ENCODE measurements at places on chromosomes 4 and X.

- DNase-seq, result no peak
These were observed 48.5 kb downstream of the MAMLD1 start for GRCh38 chrX:150411656-150412055.

GRCh38 chr4:7094916-7095315 is 27.1 kb upstream of the GRPEL1 start:
- DNase-seq, result no peak

DNA sequence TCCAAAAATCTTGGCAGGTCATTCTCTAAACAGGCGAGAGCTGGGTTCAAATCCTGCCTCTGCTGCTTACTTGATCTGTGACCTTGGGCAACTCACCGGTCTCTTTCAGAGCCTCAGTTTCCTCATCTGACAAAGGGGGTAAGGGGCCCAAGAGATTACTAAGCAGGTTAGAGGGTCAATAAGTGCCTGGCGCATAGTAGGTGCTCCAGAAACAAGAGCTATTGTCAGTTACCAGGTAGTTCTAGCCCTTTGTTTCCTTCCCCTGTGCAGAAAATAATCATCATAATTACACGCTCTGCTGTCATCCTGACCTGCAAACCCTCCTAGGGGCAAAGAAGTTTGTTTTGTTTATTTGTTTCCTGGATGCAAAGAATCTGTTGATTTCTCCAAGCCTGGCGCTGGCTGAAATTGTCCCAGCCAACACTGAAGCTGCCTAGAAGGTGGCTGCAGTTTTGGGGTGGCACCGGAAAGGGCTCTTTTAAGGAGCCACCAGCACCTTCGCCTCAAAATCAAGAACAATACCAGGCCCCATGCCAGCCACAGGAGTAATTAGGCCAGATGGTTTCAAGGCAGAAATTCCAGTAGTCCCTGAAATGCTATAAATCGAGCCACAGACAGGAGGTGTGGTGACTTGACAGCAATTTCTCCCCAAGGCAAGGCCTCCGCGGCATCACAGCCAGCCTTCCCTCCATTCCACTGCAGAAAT is 10.2 kb upstream of the KIAA0232 start:
- no peak for DNase-seq

GRCh38 chr4:176726803-176727202 is 65.9 kb downstream of the VEGFC start:
- DNase-seq, result no peak

GRCh38 chr4:26953770-26954423 is 93.3 kb downstream of the STIM2 start:
- DNase-seq, result no peak

DNA sequence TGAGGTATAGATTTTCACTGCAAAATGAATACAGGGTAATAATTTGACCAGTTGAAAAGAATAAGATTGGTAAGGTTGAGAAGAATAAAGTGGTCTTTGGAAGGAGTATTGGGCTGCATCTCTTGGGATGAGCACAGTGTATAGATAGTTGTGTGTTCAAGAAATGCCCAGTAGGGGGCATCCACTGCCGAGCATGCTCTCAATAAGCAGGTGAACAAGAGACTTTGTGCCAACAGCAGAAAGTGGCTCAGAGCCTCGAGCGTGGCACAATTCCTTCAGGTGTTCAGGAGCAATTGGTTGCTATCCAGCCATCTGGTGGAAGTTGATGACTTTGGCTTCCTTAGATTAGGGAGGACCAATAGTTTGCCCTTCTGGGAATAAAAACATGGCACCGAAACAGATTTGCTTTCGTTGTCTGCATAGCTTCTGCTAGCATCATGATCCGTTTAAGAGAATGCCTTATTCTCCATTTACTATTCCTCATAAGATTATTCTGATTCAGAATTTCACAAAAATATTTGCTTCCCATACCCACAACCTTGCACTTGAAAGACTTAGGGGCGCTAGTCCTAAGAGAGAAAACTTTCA is 258.1 kb upstream of the NEIL3 start:
- DNase-seq, result peak; percentile 2

Data from NK-92 treated with Interleukin-12 subunit alpha and Interleukin-12 subunit beta, amount 100 ng/mL, for 24 hours (cell line).